ENCODE measurements at places on chromosomes 5 and 9. TPM values are rescaled to one million over a fixed set of nuclear protein-coding genes. Genes with fewer than 3 reads are reported as not detected.

DNA sequence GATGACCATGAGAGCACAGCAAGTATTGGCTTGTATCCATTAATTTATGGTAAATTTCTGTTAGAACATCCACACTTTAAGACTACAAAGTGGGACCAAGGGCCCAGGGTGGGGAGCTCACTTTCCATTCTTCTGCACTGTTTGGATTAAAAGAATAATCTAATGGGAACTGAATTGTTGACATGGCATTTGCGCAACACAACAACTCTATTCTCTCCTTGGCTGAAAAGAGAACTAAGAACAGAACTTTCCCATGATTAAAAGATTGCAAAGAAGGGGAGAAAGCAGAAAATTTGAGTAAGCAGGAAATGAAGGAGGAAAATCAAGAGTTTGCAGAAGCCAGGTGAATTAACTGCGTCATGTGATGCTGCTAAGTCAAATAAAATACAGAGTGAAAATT lies 143.4 kb downstream of the HINT1 start:
- DNase-seq: no peak

DNA sequence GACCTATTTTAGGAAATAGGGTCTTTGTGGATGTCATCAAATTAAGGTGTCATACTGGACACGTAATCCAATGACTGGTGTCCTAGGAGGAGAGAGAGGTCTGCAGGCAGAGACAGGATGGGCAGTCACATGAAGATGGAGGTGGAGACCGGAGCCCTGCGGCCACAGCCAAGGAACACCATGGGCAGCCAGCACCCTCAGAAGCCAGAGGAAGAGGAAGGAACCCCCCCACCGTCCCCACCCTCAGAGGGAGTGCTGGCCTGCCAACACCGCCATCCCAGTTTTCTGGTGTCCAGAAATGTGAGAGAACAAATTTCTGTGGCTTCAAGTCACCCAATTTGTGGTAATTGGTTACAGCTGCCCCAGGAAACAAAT lies 88.3 kb downstream of the NSUN2 start:
- DNase-seq: no peak

GRCh38 chr5:127060470-127060985 lies 12.8 kb downstream of the C5orf63 start:
- no peak for DNase-seq

DNA sequence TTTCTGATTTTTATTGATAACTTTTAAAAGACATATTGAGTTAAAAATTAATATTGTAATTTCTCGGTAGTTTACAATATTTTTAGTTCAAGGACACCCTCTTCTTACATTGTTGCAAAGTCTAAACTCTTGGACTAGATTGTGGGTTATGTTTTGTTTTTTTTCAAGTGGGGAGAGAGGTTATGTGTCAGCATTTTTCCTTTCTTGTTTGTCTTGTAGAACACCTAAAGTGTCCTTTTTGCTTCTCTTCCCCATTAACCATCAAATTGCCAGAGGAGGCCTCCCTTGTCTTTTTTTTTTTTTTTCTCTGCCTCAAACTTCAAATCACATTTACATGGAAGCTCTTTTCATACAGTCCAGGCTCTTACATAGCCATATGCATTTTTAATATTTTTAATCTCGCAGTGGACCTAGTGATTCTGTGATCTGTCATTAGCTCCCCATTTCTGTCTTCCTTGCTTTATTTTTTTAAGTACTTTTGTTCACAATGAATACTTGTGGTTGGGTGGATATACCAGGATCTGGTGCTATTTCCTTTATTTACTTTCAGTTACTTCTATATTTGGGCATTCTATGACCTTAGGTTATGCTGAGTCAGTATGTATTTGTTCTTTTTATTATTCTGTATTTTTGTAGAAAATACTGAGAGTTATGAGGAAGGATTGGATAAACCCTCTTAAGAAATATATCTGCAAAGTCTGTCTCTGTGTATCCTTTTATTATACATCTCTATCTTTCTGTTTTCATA lies 2280.6 kb upstream of the ACO1 start:
- no peak for DNase-seq

- no peak for DNase-seq
Observed at GRCh38 chr5:43315682-43316081, 2.5 kb upstream of the HMGCS1 start.

The MAMDC2 gene
- total RNA-seq: not detected

The TERT gene
- 0.72 TPM for total RNA-seq

The OTP gene
- not detected for total RNA-seq

The IRX1 gene
- total RNA-seq: 16.7 TPM

The MZB1 gene
- total RNA-seq: not detected

The GRM6 gene
- total RNA-seq: not detected

The DOK3 gene
- not detected for total RNA-seq

Data from MG63 (cell line).